HT1080 (cell line): ENCODE measurements at places on chromosomes 4 and X. TPM values are rescaled to one million over a fixed set of nuclear protein-coding genes. Genes with fewer than 3 reads are reported as not detected.

The DKK2 gene
- total RNA-seq = 0.08 and 0.67 TPM in 2 replicates

The SLC49A3 gene
- 0.07 TPM in 1 of 2 replicates, not detected in the other for total RNA-seq

The MAGEB6 gene
- total RNA-seq = 0.23 and 0.43 TPM in 2 replicates

The ADRA2C gene
- total RNA-seq = 0.10 and 0.58 TPM in 2 replicates

The FAM120C gene
- total RNA-seq = 5.9 and 10.0 TPM in 2 replicates

The UCP1 gene
- total RNA-seq = 0.07 TPM in 1 of 2 replicates, not detected in the other

The PWWP3B gene
- 2.3 TPM in 2 replicates for total RNA-seq

The ATP6AP2 gene
- 35.6 and 36.4 TPM in 2 replicates for total RNA-seq

The L1CAM gene
- total RNA-seq = 2.0 and 3.0 TPM in 2 replicates

The PABPC1L2B gene
- total RNA-seq = not detected in 2 replicates

The C4orf50 gene
- total RNA-seq = not detected in 2 replicates

The DUSP9 gene
- not detected in 2 replicates for total RNA-seq

The MTNR1A gene
- not detected in 2 replicates for total RNA-seq
